K562 (cell line): ENCODE measurements at places on chromosomes 1 and 21.
A peak's percentile ranks its signal among the peaks of the same experiment; 100 is the strongest.

DNA sequence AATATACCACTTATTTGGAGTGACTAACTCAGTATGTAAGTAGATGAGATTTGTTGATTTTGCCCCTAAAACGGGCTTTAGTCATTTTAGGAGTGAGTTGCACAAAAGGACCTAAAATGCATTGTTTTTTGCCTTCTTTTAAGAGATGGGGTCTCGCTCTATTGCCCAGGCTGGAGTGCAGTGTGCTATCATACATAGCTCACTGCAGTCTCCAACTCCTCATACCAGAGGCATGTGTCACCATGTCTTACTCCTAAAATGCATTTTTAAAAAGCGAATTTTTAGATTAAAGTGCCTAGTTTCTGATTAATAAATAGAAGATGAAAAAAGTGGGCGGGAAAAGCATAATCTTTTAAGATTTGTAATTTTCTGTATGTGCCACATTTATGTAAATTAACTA is 11.5 kb upstream of the NEXN start:
- no peak for DNase-seq

- DNase-seq = no peak
Observed at GRCh38 chr1:30388386-30388785, 335.0 kb downstream of the MATN1 start.

DNA sequence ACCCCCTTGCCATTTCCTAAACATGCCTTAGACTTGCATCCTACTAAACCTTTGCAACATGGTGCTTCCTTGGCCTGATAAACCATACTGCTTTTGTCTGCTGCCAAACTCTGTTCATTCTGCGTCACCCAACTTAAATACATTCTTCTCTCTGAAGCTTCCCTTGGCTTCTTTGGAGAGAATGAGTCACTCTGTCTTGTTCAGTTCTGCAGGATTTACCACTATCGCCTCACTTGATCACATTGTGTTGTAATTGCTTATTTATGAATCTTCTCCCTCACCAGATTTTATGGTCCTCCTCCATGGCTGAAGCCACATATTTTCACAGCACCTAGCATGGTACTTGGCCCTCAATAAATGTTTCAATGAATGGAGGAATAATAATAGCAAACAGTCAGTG is 21.7 kb upstream of the TUT4 start:
- no peak for DNase-seq

DNA sequence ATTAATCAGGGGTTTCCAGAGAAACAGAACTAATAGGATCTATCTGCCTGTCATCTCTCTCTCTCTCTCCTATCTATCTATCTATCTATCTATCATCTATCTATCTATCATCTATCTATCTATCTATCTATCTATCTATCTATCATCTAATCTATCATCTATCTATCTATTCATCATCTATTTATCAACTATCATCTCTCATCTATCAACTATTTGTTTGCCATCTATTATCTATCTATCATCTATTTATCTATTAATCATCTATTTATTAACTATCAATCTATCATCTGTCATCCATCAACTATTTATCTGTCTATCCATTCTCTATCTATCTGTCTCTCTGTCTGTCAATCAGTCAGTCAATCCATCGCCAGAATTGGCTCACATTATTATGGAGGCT is 70.0 kb upstream of the MRPS6 start:
- DNase-seq = no peak

DNA sequence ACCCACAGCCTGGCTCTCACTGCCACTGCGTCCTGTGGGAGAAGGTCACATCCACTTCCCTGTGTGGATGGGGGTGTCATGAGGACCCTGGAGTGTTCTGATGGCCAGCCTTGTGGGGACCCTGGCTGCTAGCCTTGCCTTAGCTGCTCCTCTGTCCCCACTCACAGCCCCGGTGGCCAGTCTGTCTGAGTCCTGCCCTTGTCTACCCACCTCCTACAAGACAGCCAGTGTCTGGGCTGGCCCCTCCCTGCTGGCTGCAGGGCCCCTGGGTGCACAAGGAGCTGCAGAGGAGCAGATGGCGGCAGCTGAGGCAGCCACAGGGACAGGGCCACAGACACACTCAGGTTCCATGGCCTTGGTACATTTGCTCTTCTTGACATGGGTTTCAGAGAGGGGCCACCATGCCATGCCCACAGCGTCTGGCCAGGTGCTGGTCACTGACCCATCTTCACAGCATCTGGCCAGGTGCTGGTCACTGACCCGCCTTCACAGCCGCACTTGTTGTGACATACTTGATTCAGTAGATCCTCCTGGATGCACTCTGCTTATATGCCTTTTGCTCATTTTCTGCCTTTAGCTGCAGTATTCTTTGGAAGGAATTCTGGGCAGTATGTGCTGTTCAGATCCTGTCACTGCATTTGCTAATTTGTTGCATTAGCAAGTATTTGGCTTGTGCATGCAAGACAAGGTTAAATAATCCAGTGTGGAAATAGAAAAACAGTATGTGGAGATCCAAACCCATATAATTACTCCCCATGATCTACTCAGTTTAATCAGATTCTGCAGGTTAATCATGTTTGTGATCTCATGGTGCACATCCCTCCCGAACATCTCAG is 157.8 kb downstream of the PCBP3 start:
- DNase-seq = no peak

DNA sequence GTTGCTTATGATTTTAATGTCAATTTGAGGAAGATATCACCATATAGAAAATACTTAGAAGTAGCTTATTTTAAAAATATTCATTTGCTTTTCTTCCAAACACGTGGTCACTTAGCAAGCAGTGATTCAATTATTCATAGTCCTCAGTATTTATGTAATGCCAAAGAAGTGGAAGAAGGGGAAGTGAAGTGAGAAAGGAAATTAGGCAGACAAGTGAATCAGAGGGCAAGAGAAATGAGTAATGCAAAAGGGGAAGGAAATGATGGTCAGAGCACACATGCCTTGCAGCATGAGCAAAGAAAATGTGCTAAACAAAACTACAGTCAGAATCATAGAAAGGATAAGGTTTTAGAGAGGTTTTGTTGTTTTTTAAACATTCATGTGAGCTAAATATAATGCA is 31.8 kb downstream of the SDCCAG8 start:
- DNase-seq = no peak

- no peak for DNase-seq
Observed at GRCh38 chr1:32780628-32781234, 36.4 kb downstream of the YARS1 start.

DNA sequence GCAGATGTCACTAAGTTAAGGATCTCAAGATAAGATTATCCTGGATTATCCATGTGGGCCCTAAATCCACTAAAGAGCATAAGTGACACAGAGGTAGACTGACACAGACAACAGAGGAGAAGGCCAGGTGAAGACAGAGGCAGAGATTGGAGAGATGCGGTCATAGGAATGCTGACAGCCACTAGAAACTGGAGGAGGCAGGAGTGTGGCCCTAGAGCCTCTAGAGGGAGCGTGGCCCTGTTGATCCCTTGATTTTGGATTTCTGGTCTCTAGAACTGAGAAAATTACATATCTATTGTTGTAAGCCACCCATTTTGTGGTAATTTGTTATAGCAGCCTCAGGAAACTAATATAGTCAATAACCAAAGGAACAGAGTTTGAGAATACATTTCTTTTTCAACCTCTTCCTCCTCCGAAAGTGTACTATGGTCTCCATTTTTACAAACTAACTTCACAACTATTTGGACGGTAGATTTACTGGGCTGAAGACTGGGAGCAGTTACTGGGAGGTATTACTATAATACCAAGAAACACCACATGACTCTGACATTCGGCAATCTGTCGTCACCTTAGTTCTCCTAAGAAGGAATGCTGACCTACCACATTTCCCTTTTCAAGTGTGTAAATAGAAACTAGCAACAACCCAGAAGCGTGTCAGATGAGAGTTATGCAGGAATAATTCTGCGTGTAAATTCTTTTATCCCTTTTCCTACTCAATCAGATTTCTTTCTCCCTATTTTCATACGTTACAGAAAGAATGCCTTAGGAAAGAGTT is 116.0 kb upstream of the ZNHIT6 start:
- DNase-seq = no peak

- DNase-seq = no peak
Observed at GRCh38 chr1:100941580-100942216, 45.8 kb downstream of the SLC30A7 start.

- DNase-seq = peak; percentile 85
Observed at GRCh38 chr1:108533351-108534083, 26.4 kb upstream of the EEIG2 start.

- DNase-seq = no peak
Observed at GRCh38 chr1:7845761-7846160, 7.1 kb downstream of the UTS2 start.

DNA sequence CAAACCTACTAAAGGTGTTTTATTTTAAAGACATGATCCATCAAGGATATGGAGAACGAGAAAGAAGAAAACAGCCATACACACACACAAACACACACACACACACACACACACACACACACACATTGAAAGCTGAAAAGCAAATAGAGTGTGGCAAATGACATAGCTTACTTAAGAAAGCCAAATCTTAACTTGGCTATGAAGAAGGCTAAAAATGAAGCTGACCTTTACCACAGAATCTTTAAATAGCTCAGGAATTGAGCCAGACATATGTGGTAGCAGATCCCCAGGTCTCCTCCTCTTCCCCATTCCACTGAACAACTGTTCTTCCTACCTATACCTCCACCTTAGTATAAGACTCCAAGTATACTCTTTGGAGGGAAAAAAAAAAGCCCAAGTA is 185.6 kb downstream of the CLEC20A start:
- DNase-seq = no peak

DNA sequence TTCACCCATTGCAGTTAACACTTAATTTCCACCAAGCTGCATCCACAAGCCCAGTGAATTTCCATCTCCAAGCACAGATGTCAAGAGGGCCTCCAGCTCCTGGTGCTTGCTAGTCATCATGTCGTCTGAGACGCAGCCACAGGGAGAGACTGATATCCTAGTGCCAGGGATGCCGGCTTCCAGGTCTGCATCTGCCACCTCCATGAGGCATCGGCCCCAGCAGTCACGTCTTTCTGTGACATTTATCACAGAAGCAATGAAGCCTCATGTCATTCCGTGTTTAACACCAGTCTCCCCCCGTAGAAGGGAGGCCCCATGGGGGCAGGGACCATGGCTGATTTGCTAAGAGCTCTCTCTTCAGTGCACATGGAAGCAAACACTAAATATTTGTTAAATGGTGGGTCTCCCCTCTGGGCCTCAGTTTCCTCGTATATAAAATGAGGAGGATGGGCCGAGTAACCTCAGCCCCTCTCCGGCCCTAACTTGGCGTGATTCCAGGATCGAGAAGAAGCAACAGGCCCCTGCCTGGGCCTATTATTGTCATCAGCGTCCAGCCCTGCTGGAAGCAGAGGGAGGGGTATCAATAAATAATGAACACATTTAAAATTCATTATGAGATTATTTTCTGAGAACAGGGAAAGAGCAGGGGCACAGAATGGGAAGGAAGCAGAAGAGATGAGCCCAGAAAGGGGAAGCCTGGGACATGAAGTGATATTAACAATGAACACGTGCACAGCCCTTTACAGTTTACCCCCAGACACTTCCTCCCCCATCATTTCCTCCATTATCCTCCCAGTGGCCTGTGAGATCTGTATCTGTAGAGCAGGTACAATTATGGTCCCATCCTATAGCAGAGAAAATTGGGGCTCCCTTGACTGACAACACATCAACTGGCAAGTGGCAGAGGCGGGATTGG is 837 bp upstream of the C1QB start:
- no peak for DNase-seq

GRCh38 chr21:35411434-35411833 is 362.3 kb upstream of the RUNX1 start:
- DNase-seq = no peak

DNA sequence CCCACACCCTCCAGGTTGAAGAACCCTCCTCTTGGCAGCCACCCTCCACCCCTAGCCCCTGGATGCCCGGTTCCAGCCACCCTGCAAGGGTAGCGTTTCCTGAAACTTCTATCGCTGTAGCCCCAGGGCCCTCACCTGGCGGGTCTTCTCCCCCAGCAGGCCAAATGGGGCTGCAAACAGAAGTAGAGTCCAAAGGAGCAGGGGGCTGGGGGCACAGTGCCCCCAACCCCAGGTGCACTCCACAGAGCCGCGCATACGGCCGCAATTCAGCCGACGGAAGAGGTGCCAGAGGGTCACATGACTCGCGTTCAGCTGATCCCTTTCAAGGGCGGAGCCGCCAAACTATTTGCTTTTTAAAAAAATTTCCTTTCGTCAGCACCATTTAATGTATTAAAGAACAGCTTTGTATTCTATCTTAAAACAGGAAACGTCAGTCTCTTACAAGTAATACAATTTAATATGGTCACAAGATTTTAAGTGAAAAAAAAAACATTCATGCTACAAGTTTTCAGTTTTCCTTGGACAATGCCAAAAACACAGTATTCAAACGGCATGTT is at the start of gene GLMP:
Gene GLMP, minus strand, starts transcription at position 289 of the 557 bp plus-strand sequence. Its CDS starts 34 bp downstream, at position 255.
- DNase-seq = peak; percentile 85

- DNase-seq = no peak
Observed at GRCh38 chr1:9843576-9843945, 19.8 kb upstream of the CLSTN1 start.

DNA sequence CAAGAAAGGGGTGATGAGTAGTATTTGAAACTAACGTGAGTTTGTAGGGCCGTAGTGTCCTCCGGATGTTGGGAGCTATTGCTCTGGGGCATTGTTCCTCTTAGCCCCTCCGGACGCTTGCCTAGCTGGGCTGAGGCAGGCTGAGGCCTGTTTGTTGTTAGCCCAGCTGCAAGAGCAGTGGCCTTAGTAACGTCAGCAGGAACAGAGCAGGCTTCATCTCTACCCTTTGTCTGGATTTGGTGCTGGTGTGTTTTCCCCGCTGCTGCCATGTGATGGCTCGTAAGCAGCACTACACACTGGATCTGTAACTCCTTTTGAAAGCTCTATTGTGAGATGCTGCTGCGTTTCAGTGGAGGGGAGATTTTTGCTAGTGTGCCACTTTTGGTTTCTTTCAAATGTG is 57.6 kb downstream of the DNM3 start:
- DNase-seq = no peak

DNA sequence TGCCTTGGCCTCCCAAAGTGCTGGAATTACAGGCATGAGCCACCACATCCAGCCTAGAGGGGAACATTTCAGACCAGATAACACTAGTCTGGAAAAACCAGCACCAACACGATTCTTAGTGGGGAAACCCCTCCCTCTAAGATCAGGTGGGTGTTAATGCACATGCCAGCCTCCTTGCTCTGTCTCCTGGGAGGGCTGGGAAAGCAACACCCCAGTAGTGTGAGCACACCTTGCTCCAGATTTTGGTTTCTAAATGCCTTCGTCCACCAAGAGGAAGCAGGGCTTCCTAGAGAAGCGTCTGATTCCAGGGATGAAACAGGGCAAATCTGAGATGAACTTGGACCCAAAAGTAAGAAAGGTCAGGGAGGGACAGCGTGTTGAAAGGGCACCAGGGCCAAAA is 2.2 kb upstream of the KRTAP10-4 start:
- no peak for DNase-seq

DNA sequence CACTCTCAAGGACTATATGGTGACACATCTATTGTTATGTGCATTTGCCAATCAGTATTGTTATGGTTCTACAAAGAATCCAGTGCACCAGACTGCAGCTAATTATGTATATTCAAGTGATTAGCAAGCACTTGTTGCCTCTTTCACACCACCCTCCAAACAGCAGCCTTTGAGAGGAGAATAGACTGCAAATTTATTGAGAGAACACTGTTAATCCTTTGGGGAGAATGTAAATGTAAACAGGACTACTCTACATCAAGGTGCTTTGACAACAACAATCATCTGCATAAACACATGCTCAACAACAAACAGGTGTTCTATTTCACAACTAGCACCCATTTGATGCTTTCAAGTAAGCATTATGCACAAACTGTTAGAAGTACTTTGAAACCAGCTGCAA is 117.4 kb downstream of the AKT3 start:
- DNase-seq = no peak

GRCh38 chr1:185017338-185017737 is 28.0 kb upstream of the RNF2 start:
- DNase-seq = no peak
